Stimulated activated CD4-positive, alpha-beta T cell treated with anti-CD3 and anti-CD28 coated beads, Interleukin-12 subunit alpha, Interleukin-12 subunit beta, amount 100 ng/mL, for 24 hours (primary cell): ENCODE measurements at places on chromosomes 16 and 17.

DNA sequence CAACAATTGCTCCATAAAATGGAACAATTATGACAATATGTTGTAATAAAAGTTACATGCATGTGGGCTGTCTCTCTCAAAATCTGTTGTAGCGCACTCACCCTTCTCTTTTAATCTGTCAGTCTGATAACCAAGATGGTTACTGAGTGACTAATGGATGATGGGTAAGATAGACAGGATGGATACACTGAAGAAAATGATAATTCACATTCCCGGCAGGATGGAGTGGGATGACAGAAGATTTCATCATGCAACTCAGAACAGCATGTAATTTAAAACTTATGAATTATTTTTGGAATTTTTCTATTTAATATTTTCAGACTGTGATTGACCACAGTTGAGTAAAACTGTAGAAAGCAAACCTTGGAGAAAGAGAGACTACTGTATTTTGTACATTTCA is 30.5 kb downstream of the CDH13 start:
- DNase-seq = no peak

DNA sequence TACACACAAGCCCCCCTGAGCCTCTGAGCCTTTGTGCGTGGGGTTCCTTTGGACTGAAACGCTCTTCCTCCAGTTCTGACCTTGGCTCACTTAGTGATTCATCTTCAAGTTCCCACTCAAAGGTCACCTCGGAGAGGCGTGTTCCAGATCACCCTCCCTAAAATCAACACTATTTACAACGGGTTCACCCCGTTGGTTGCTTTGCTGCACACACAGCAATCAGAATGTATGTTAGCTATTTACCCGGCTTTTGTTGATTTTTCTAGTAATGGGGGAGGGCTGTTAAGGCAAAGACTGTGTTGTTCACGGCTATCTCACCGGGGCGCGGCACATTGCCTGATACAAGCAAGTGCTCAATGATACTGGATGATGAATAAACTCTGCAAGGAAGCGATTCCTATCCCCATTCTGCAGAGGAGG is 977 bp downstream of the NAGPA start:
- no peak for DNase-seq

DNA sequence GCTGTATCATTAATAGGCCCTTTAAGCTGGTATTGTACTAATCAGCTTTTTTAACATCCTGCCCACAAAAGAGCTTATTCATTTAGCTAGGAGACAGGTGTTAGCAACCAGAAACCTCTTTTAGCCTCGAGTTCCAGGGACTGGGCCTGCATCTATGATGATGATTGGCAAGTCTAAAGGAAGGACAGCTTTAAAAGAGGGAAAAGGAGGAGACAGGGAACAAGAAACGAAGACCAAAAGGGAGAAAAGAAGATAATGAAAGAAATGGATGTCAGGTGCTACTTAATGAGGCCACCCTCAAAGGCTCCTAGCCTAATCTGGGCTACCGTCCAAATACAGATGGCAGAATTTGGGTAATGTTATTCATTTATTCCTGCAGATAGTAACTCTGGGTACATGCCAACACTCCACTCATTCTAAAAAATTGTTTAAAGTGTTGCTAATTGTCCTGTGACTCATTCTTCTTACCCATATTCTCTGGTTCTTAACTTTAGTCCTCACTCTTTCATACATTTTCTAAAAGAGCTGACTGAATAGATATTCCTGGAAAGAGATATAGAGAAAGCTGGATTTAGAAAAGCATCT is 18.7 kb upstream of the RFFL start:
- DNase-seq = no peak

DNA sequence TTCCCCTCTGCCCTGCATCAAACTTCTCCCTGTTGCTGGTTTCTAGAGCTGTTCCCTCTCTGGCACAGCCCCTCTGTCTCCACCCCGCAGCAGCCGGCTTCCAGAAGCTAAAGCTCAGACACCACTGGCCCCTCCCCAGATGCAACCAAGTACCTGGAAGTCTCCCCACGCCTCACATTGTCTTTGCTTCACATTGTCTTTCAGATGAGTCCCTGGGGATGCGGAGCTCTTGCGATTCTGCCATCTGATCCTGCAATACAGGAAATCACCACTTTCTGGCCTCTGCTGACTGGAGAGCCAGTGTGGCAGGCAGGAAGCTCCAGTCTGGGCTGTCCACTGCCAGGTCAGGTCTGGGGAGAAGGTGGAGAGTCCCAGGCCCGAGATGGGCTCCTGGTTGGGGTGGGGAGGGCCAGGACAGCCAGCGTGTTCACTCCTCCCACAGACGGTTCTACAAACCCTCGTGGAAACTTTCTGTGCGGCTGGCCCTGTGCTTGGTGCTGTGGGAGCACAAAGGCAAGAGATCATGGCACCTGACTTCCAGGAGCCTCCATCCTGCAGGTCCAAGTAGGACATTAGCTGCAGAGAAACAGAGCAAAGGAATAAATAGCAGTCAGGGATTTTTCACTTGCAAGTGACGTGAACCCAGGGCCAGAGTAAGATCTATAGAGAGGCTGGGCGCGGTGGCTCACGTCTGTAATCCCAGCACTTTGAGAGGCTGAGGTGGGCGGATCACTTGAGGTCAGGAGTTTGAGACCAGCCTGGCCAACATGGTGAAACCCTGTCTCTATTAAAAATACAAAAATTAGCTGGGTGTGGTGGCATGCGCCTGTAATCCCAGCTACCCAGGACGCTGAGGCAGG is 47.9 kb upstream of the MAP3K14 start:
- no peak for DNase-seq

- peak; percentile 75 for DNase-seq
Measured at GRCh38 chr17:42116705-42117396, 4.3 kb downstream of the KAT2A start.

- no peak for DNase-seq
Measured at GRCh38 chr16:88792078-88792550, 7.1 kb upstream of the PIEZO1 start.

- DNase-seq = no peak
Measured at GRCh38 chr16:73058221-73058615, 10.3 kb upstream of the ZFHX3 start.

DNA sequence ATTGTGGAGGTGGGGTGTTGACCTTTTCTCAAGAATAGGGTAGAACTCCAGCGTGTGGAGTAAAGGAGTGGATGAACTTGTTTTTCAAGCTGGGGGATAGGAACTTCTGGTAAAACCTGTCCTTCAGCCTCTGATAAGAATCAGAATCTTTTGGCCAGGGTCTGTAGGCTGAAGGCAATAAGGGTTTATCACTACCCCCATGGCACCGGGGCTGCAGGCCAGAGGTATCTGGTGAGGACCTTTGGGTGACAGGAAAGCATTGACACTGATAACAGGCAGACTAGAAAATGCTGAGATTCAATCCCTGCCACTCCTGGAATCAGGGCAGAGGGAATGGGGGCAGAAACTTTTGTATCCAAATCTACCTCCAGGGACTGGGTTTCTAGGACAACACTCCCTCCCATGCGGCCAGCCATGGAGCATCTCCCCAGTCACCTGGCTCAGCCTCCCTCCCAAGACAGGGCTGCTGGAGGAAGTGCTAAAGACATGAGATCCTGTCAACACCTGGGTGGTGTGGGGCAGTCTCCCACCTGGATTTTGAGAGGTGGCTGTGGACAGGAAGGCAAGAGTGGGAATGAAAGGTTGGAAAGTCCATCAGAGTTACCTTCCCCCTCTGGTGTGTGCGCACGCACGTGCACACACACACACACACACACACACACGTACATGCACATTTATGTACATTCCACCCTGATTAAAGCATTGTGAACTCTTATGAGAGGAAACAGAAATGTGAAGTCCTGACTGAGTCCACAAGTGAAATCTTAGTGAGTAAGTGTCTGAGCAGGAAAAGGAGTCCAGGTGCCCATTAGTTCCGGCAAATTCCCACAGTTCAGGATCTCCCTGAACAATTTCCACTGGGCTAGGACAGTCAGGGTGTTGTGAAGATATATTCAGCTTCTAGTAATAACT is 53.1 kb upstream of the MARCHF10 start:
- DNase-seq = no peak

- no peak for DNase-seq
Measured at GRCh38 chr17:82232322-82232820, 3.5 kb downstream of the SLC16A3 start.

- DNase-seq = no peak
Measured at GRCh38 chr17:77497578-77497934, 356.8 kb downstream of the SEC14L1 start.

GRCh38 chr17:71252436-71252835 is 868.4 kb upstream of the SOX9 start:
- no peak for DNase-seq

GRCh38 chr16:84583995-84584394 is 33.9 kb downstream of the COTL1 start:
- no peak for DNase-seq

- DNase-seq = no peak
Measured at GRCh38 chr17:61581611-61582349, 9.2 kb downstream of the NACA2 start.

GRCh38 chr17:29757788-29758187 is 135.1 kb upstream of the CORO6 start:
- DNase-seq = no peak
